ENCODE measurements at places on chromosomes 12 and 14. TPM values are rescaled to one million over a fixed set of nuclear protein-coding genes. Genes with fewer than 3 reads are reported as not detected.

DNA sequence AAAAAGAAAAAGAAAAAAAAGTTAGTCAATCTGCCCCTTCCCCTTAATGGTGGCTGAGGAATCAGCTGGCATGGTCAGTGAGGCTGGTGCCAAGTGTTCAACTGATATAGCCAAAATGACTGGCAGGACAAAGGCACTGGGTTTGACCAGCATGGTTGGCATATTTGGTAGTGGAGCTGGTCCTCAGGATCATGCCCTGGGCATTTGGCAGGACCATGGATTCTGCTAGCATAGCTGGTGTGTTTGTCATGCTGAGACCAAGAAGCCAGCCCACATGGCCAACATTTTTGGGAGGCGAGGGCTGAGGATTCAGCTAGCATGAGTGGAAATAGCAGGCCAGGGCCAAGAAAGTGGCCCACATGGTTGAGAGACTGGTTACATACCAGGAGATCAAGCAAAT, 136.5 kb downstream of the FBXL14 start:
- no peak for DNase-seq

GRCh38 chr12:46473634-46474329, 101.2 kb upstream of the SLC38A2 start:
- DNase-seq, result no peak

GRCh38 chr12:53938326-53939140, at the start of gene HOXC13:
Gene HOXC13, plus strand, starts transcription at chr12:53938831. Its CDS starts 76 bp downstream, at chr12:53938907.
- peak; percentile 86 for DNase-seq

- no peak for DNase-seq
These were observed 1.9 kb downstream of the GAPDH start for GRCh38 chr12:6535960-6536847.

DNA sequence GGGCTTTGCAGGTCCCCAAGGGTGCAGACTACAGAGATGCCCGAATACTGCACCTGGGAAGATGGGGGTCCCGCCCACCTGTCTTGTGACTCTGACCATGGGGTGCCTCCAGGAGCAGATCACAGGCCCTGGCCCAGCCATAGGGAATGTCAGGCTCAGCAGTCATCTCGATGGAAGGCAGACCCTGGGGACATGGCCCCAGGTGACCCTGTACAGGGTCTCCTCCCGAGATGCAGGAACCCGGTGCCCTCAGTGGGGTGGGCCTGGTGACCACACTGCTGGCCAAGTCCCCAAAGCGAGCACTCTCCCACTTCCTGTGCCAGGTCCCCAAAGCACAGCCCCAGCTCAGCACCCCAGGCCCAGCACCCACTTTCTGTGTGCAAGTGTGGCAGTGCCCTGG, 903.7 kb upstream of the USP15 start:
- DNase-seq, result no peak

- no peak for DNase-seq
These were observed 26.3 kb downstream of the BICDL1 start for GRCh38 chr12:120015313-120015712.

GRCh38 chr12:65907513-65907912, 83.2 kb downstream of the HMGA2 start:
- no peak for DNase-seq

DNA sequence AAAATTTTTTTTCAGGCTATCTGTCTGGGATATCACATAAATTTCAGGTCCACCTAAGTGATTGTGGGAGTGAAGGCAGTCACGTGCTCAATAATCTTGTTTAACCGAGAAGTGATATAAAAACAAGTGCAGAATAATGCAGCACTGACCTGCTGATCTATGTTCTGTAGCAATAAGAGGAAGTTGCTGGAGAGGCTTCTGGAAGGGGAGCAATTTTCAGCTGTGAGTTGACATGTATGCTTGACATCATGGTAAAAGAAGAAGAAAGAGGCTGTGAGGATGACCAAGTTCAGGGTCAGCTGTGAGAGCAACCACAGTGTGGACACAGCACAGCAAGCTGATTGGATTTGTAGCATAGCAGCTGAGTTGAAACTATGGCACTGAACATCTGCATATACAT, 172.0 kb upstream of the PELI2 start:
- no peak for DNase-seq

- no peak for DNase-seq
These were observed 69.4 kb downstream of the RNFT2 start for GRCh38 chr12:116807546-116807945.

GRCh38 chr12:95099270-95099790, 25.9 kb upstream of the NR2C1 start:
- no peak for DNase-seq

GRCh38 chr14:102057480-102058114, 29.2 kb downstream of the HSP90AA1 start:
- no peak for DNase-seq

DNA sequence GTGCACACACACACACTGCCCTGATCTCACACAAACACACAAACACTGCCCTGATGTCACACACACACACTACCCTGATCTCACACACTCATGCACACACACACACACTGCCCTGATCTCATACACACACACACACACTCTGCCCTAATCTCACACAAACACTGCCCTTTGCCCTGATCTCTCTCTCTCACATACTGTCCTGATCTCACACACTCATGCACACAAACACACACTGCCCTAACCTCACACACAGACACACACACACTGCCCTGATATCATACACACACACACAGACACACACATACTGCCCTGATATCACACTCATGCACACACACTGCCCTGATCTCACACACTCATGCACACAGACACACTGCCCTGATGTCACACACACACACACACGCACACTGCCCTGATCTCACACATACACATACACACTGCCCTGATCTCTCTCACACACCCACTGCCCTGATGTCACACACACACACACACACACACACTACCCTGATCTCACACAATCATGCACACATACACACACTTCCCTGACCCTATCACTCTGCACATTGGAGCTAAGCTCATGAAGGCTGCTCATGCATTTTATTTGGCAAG, 97.6 kb upstream of the DIO3 start:
- DNase-seq, result peak; percentile 1

GRCh38 chr12:29281371-29282005, 99.5 kb downstream of the ERGIC2 start:
- DNase-seq, result no peak

Gene RNF212B
- not detected for total RNA-seq

Gene TCL1B
- total RNA-seq, result not detected

Gene VRTN
- total RNA-seq, result not detected

All from mesothelial cell of epicardium (in vitro differentiated cells).